ENCODE measurements at places on chromosomes 1 and 21.

DNA sequence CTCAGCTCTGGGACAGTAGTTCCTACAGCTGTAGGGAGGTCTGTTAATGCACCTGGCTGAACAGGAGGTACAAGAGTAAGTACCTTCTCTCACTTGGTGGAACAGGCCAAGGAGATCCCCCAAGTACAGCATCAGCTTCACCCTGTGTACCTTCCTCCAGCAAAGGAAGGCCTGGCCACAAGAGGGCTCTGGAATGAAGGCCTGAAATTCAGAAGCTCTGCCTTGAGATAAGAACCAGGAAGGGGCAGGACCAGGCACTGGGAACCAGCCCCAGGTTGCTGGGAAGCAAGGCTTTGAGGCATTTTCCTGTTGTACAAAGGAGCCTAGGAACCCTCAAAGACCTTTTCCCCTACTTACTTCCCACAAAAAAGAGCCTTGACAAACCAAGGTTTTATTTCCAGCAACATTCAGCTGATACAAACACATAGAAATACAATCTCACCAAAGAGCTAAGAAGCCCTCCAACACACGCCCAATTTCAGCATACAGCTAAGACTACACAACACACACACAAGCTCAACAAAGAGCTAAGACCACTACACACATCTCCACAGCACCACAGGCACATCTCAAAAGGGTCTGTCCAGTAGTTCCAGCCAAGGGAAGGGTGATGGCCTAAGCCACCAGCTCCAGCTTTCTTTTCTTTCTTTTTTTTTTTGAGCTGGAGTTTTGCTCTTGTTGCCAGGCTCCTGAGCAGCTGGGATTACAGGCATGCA is 23.5 kb downstream of the F11R start:
- peak; percentile 42 for DNase-seq

- no peak for DNase-seq
Observed at GRCh38 chr21:17688912-17689874, 76.5 kb upstream of the BTG3 start.

DNA sequence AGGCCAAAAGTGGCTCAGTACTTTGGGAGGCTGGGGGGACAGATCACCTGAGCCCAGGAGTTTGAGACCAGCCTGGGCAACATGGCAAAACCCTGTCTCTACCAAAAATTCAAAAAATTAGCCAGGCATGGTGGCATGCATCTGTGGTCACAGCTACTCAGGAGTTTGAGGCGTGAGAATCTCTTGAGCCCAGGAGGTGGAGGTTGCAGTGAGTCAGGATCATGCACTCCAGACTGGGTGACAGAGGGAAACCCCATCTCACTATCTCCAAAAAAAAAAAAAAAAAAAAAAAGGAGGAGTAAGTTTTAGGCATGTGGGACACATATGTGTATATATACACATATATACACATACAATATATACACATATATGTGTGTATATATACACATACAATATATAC is 165.3 kb upstream of the DPYD start:
- no peak for DNase-seq

DNA sequence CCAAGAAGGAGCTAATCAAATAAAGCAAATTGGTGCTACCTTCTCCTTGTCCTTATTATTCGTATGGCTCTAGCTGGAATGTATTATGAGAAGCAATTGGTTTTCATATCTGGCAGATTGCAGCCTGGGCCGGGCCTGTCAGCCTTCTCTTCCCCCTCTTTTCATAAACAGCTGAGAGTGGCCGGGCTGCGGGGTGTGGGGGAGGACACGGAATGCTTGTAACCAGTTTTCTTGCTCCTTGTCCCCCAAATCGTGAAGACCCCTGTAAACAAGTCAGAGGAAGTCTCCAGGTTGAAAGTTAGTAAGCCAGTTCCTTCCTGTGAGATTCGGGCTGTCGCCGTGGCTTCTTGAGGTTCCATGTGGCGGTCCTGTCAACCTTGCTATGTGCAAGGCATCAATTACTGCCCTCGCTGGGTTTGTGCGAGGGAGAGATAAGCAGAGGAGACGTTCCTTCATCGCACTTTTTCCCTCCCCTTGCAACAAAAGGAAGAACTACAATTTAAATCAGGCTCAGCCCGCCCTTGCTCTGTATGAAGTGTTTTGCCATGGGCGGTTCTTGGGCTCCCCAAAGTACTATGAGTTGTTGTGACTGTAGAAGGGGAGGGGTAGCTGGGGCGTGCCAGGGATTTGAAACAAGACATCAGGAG is 450.7 kb downstream of the CAMTA1 start:
- DNase-seq: no peak

- no peak for DNase-seq
Observed at GRCh38 chr1:244447552-244447951, 4.2 kb downstream of the ADSS2 start.

- DNase-seq: no peak
Observed at GRCh38 chr1:51584021-51584420, 32.9 kb upstream of the OSBPL9 start.

- DNase-seq: no peak
Observed at GRCh38 chr1:53608071-53608470, 130.9 kb downstream of the GLIS1 start.

- no peak for DNase-seq
Observed at GRCh38 chr1:187010571-187011309, 182.0 kb downstream of the PLA2G4A start.

DNA sequence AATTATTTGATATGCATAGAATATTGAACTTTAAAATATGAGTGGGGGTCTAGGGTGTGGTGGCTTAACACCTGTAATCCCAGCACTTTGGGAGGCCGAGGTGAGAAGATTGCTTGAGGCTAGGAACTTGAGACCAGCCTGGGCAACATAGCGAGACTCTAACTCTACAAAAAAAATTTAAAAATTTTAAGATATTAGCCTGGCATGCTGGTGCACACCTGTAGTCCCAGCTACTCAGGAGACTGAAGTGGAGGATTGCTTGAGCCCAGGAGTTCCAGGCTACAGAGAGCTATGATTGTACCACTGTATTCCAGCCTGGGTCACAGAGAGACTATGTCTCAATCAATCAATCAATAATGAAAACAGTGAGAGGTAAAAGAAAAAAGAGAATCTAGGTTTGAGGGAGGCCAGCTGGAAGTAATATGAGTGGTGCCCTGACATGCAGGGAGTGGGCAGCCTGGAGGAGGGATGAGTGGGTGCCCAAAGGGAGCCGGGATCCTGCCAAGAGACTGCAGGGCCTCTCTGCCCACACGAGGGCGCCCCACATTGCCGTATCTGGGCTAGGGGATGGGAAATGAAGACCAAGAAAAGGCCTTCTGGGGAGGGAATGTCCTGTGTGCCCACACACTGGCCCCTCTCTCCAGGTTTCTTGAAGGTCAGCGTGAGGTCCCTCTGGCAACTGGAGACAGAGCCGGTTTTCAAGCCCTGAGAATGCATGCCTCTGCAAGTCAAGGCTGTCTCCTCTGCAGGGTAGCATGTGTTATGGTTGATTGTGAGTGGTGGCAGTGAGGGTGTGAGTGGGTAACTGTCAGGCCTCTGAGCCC is 93.9 kb upstream of the PPM1J start:
- peak; percentile 56 for DNase-seq

DNA sequence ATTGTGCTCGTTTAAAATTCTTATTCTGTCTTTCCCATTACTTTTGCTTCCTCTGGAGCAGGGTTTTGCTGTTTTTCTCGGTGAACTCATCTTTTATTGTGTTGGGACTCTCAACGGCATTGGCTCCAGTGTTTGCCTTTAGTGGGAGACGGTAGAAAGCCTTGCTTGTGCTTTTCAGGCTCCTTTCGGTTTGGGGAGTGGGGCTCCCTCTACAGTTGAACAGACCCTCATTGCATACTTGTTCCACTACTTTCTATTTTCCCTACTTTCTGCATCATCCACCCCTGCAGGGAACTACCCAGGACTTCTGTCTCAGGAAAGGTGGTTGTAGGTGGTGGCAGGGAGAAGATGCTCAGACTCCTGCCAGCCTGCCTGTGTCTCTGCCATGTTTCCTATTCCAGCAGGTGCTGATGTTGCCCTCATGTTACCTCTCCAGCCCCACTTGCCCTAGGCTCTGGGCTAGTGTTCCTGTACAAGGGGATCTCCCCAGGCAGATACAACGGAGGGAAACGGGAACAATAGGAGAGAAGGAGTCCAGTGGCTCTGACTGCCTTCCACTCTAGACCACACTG is 68.5 kb upstream of the ZBTB18 start:
- DNase-seq: no peak

- DNase-seq: no peak
Observed at GRCh38 chr21:27812279-27812678, 845.4 kb upstream of the ADAMTS5 start.

GRCh38 chr1:10208537-10208936 is 1.8 kb upstream of the KIF1B start:
- DNase-seq: no peak

- DNase-seq: no peak
Observed at GRCh38 chr21:26758083-26758880, 86.9 kb downstream of the ADAMTS1 start.

GRCh38 chr1:224433701-224434672 is 610 bp downstream of the WDR26 start:
- DNase-seq: no peak

GRCh38 chr1:65420590-65421350 is at the start of the genes LEPR and LEPROT:
Gene LEPR, plus strand, starts transcription at chr1:65420668. Its CDS starts 144,898 bp downstream, at chr1:65565566.
Gene LEPROT, plus strand, starts transcription at chr1:65420668. Its CDS starts 57 bp downstream, at chr1:65420725.
- DNase-seq: no peak

DNA sequence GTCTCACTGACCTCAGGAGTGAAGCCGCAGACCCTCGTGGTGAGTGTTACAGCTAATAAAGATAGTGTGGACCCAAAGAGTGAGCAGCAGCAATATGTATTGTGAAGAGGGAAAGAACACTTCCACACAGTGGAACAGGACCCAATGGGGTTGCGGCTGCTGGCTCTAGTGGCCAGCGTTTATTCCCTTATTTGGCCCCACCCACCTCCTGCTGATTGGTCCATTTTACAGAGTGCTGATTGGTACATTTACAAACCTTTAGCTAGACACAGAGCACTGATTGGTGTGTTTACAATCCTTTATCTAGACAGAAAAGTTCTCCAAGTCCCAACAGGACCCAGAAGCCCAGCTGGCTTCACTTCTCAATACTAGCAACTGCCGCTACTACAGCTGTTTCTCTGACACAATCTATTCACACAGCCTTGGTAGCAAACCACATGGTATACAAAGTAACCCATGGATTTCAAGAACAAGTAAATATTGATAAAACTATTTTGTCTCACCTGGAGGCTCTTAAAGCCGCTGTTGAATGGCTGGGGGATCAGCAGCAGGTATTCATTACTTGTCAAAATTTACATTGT is 25.3 kb upstream of the ITLN1 start:
- DNase-seq: no peak

DNA sequence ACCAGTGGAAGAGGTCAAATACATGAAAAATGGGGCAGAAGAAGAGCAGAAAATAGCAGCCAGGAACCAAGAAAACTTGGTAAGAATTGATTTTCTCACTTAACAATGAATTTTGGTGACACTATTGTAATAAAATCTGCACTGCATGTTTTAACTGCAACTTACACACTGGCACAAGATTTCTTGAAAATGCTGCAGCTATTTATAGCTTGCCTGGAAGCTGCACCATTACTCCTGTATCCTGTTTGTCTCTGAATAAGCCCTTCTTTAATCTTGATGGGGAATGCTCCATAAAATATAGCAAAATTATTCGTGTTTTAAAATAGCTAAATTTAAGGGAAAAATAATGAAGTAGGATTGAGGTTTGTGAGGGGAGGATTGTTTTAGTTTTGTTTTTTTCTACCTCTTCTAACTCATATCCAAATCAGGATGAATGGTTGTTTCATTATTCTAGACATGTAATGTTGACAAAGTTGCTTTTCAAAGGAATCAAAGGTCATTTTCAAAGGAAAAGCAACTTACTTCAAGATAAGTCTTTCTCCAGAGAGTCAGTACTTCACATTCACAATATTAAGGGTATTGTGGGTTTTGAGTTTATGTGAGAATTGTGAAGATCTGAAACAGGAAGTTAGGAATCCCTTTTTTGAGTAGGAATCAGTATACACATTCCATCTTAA is 120.9 kb downstream of the C1orf21 start:
- no peak for DNase-seq

GRCh38 chr1:224592636-224593582 is 23.2 kb upstream of the CNIH3 start:
- no peak for DNase-seq
